ENCODE measurements at places on chromosomes 3 and 15. TPM values are rescaled to one million over a fixed set of nuclear protein-coding genes. Genes with fewer than 3 reads are reported as not detected.

DNA sequence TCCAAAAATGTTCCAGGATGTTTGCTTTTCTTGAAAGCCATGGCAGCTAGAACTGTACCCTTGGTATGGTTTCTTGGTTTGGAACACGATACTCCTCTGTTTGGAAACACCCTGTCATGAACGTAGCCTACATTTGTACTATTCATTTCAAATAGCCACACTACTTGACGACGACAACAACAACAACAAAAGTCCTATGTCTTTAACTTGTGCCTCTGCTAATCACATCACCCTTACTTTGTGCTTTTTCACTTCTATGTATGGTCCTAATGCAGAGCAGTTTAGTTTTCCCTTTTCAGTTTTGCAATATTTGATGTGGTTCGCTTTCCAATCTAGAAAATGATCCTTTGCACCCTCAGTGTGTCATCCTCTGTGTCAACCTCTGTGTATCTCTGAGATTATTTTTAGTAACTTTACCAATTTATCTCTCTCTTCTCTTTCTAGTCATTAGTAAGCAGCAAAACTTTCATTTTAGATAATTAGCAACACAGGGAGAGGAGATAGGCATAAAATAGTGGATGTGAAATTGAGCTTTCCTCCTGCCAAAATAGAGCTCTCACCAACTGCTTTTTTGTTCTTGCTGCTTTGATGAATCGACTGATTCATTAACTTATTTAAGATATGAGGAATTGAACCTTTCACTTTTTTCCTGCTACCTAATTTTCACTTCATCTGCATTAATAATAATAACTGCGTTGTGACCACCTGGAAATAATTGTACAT, 44.1 kb upstream of the TP63 start:
- H3K27me3 ChIP-seq: peaks cover 7% of the 10 kb centered on the region
- H3K36me3 ChIP-seq: no peaks in the 10 kb centered on the region
- H3K27ac ChIP-seq: no peak overlapping the region
- H3K4me1 ChIP-seq: peaks cover 13% of the 10 kb centered on the region
- no peak for DNase-seq
- no peak overlapping the region for H3K4me3 ChIP-seq

DNA sequence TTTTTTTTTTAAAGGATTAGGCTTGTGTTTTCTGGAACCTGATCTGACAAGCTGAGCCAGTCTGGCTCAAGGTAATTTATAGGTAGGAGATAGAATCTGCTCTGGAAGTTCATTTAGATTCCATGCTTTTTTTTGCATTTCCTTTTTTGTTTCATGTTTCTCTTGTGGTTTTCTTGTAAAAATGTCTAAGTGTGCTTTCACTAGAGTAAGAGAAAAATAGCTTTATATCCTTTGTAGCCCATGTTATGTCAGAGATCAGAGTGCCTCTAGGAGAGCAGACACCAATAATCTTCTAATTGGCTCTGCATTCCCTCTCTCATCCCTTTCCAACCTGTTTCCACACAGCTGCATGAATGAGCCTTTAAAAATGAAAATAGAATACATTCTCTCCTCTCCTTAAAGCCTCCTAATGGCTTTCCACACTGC, 389.8 kb upstream of the KCNMB2 start:
- no peaks in the 10 kb centered on the region for H3K36me3 ChIP-seq
- no peak overlapping the region for H3K4me3 ChIP-seq
- H3K27ac ChIP-seq: no peak overlapping the region
- no peaks in the 10 kb centered on the region for H3K27me3 ChIP-seq
- H3K4me1 ChIP-seq: no peaks in the 10 kb centered on the region

- H3K4me1 ChIP-seq: peaks cover 14% of the 10 kb centered on the region
- DNase-seq: no peak
- H3K27ac ChIP-seq: no peak overlapping the region
- H3K36me3 ChIP-seq: peaks cover 5% of the 10 kb centered on the region
Measured at GRCh38 chr3:112508860-112509259, 9.6 kb upstream of the BTLA start.

- H3K4me3 ChIP-seq: no peak overlapping the region
- no peaks in the 10 kb centered on the region for H3K36me3 ChIP-seq
- H3K27me3 ChIP-seq: peaks cover 12% of the 10 kb centered on the region
- no peak overlapping the region for H3K27ac ChIP-seq
- H3K4me1 ChIP-seq: no peaks in the 10 kb centered on the region
- DNase-seq: no peak
Measured at GRCh38 chr3:184679056-184679816, 32.6 kb downstream of the MAGEF1 start.

GRCh38 chr3:40975711-40976121, 223.6 kb upstream of the CTNNB1 start:
- no peak for DNase-seq
- peaks cover 20% of the 10 kb centered on the region for H3K27me3 ChIP-seq
- no peak overlapping the region for H3K27ac ChIP-seq
- peaks cover 23% of the 10 kb centered on the region for H3K4me1 ChIP-seq
- H3K4me3 ChIP-seq: no peak overlapping the region
- no peaks in the 10 kb centered on the region for H3K36me3 ChIP-seq

DNA sequence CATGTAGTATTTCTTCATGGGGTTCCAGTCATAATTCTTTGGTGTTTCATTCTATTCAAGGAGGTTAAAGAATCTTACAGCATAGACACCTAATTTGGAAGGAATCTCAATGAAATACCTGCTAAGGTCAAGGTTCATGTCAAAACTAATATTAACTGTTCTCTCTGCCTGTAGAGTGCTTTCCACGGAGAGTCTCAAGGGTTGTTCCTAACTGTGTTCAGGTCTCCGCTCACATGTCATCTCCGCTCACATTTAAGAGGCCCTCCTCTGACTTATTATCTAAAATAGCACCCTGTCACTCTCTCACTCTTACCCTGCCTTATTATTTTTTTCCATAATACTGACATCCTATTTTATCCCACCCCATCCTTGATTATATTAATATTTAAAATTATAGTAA, 239.9 kb downstream of the RBMS3 start:
- no peaks in the 10 kb centered on the region for H3K4me1 ChIP-seq
- no peak overlapping the region for H3K4me3 ChIP-seq
- H3K36me3 ChIP-seq: no peaks in the 10 kb centered on the region
- H3K27me3 ChIP-seq: no peaks in the 10 kb centered on the region
- H3K27ac ChIP-seq: no peak overlapping the region

DNA sequence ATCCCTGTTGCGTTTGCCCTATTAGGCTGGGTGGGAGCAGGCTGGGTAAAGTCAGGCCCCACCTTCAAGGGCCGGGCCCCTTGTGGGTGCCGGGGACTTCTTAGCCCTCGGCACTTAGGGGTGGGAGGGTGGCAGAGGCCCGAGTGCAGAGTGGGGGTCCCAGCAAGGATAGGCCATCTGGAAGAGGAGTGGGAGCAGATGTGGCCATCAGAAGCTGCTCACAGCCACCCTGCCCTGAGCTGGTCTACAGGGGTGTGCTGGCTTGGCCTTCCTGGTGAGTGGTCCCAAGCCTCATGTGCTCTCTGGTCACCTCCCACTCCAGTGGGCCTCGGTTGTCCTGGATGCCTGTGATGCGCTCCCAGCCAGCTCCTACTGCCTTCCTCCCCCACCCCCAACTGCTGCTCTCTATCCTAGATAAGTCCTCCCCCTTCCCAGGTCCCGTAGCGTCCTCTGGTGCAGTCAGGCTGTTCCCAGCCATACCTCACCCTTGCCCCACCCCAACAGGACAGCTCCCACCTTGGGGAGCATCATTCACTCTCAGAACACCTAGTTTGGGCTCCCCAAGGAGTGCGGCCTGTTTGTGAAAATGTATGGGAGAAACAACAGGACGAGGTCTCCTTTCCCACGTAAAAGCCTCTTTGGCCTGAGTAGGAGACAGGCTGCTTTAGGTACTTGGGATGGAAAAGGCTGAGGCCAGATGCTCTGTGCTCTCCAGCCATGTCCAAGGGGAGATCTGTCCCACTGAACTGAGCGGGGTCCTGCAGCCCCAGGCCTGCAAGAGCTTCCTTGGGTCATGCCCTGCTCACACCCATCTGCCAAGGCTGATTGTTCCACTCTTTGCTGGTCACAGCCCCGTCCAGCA, 24.9 kb upstream of the PLXNA1 start:
- peaks cover 3% of the 10 kb centered on the region for H3K36me3 ChIP-seq
- DNase-seq: no peak
- H3K4me3 ChIP-seq: no peak overlapping the region
- H3K4me1 ChIP-seq: no peaks in the 10 kb centered on the region
- H3K27me3 ChIP-seq: no peaks in the 10 kb centered on the region

DNA sequence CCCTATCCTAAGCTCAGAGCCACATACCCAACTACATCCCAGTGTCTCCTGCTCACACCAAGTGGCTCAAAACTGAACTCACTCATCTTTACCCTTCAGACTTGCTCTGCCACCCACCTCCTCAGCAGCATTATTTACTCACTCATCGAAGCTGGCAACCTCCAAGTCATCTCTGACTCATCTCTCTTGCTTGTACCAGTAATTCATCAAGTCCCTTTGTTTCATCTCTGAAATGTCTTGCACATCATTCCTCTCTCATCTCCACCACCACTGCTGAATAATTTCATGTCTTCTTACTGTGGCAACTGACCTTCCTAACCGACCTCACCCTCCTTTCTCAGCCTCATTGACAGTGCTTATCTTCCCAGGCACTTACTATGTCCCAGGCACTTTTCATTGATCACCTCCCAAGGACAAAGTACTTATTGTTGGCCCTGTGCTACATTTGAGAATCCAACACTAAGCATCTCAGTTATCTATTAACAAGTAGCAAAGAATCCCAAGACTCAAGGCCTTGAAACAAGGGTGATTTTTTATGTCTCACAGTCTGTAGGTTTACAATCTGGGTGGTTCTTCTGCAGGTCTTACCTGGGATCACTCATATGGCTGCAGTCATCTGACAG, 82.0 kb downstream of the MRPL46 start:
- H3K27ac ChIP-seq: peak overlapping the region; percentile 10
- no peak overlapping the region for H3K4me3 ChIP-seq
- peak; percentile 67 for DNase-seq
- H3K36me3 ChIP-seq: no peaks in the 10 kb centered on the region

GRCh38 chr15:63236272-63236671, 41.1 kb upstream of the APH1B start:
- H3K27ac ChIP-seq: no peak overlapping the region
- no peak for DNase-seq
- H3K4me1 ChIP-seq: peaks cover 67% of the 10 kb centered on the region
- H3K36me3 ChIP-seq: peaks cover 22% of the 10 kb centered on the region
- no peaks in the 10 kb centered on the region for H3K27me3 ChIP-seq
- no peak overlapping the region for H3K4me3 ChIP-seq

DNA sequence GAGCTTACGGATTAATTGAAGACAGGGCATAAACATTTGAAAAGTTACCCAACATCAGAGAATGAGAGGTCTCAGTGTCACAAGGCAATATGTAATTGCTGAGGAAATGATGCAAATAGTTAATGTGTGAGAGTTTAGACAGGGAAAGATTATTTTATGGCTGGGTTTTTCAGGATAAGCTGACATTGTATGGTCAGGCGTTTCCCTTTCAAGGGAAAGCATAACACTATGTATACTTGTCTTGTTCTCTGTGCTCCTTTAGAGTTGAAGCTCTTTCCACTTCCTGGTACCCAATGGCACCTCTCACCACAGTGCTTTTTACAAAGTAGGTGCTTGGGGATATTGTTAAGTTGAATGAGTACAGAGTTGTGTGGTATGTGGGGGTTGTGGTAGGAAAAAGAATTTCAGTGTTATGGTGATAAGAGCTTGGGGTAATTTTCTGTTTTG, 19.9 kb downstream of the IQGAP1 start:
- H3K36me3 ChIP-seq: peaks cover 19% of the 10 kb centered on the region
- peaks cover 77% of the 10 kb centered on the region for H3K4me1 ChIP-seq
- H3K27me3 ChIP-seq: no peaks in the 10 kb centered on the region
- peak overlapping the region; percentile 71 for H3K27ac ChIP-seq
- H3K4me3 ChIP-seq: peak overlapping the region; percentile 8
- peak; percentile 44 for DNase-seq

DNA sequence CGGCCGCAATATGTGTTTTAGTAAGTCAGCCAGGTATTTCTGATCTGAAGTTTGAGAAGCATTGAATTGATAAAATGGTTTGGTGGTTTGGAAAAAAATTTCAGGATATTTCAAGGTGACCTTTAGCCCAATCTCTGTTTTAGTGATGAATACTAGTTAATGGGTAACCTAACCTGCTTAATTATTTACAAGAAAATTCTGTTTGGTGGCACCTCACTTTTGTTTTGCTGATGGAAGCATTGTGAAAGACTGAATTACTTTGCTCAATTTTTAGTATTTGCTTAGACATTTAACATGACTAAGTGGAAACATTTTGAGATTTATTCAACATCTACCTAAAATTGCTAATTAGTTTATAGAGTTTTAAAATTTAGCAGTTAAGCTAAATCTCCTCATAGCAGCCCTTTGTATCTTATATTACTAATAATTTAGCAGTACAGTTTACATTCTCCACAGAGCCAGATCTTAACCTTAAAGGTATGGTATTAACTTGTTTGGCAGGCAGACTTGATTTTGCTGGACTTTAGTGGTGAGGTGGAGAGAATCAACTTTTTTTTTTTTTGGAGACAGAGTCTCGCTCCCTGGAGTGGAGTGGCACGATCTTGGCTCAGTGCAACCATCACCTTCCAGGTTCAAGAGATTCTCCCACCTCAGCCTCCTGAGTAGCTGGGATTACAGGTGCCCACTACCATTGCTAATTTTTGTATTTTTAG, 35.4 kb downstream of the GRAMD1C start:
- no peak overlapping the region for H3K4me3 ChIP-seq
- no peaks in the 10 kb centered on the region for H3K4me1 ChIP-seq
- no peak for DNase-seq
- H3K36me3 ChIP-seq: no peaks in the 10 kb centered on the region

DNA sequence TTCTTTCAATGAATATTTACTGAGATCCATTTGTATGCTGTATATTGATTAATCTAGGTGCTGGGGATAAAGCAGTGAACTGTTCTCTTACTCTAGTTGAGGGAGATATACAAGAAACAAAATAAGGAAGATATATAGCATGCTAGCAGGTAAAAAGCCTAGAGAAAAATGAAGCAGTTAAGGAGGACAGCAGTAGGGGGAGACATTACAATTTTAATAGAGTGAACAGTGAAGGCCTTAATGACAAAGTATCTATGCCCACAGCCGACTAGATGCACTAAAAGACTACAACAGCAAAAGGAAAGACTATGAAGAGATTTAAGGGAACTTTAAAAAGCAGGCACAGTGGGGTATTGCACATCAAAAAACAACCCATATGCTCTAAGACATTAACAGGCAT, 81.4 kb downstream of the XRN1 start:
- no peak for DNase-seq
- H3K27me3 ChIP-seq: no peaks in the 10 kb centered on the region
- no peak overlapping the region for H3K27ac ChIP-seq
- no peaks in the 10 kb centered on the region for H3K4me1 ChIP-seq
- no peak overlapping the region for H3K4me3 ChIP-seq
- peaks cover 25% of the 10 kb centered on the region for H3K36me3 ChIP-seq

Gene KBTBD13
- total RNA-seq: not detected

Gene PAQR9
- total RNA-seq: not detected

Gene C3orf20
- total RNA-seq: 0.07 TPM

Gene ANKUB1
- not detected for total RNA-seq

Gene ASB7
- total RNA-seq: 21.3 TPM

- no peak overlapping the region for H3K27ac ChIP-seq
- no peaks in the 10 kb centered on the region for H3K4me1 ChIP-seq
- H3K36me3 ChIP-seq: no peaks in the 10 kb centered on the region
Measured at GRCh38 chr15:61184431-61184830, 44.7 kb downstream of the RORA start.

- H3K27ac ChIP-seq: peak overlapping the region; percentile 84
- peaks cover 37% of the 10 kb centered on the region for H3K4me1 ChIP-seq
- peak overlapping the region; percentile 98 for H3K4me3 ChIP-seq
- H3K27me3 ChIP-seq: no peaks in the 10 kb centered on the region
- H3K36me3 ChIP-seq: peaks cover 26% of the 10 kb centered on the region
Measured at GRCh38 chr3:121834157-121834670, 646 bp downstream of the IQCB1 start.

- no peak overlapping the region for H3K27ac ChIP-seq
- peaks cover 56% of the 10 kb centered on the region for H3K4me1 ChIP-seq
- no peak for DNase-seq
- H3K4me3 ChIP-seq: no peak overlapping the region
- no peaks in the 10 kb centered on the region for H3K27me3 ChIP-seq
- peaks cover 15% of the 10 kb centered on the region for H3K36me3 ChIP-seq
Measured at GRCh38 chr3:122469659-122470058, 45.1 kb downstream of the KPNA1 start.
